ENCODE measurements at places on chromosomes 2 and 18. TPM values are rescaled to one million over a fixed set of nuclear protein-coding genes. Genes with fewer than 3 reads are reported as not detected.
A peak's percentile ranks its signal among the peaks of the same experiment; 100 is the strongest.

DNA sequence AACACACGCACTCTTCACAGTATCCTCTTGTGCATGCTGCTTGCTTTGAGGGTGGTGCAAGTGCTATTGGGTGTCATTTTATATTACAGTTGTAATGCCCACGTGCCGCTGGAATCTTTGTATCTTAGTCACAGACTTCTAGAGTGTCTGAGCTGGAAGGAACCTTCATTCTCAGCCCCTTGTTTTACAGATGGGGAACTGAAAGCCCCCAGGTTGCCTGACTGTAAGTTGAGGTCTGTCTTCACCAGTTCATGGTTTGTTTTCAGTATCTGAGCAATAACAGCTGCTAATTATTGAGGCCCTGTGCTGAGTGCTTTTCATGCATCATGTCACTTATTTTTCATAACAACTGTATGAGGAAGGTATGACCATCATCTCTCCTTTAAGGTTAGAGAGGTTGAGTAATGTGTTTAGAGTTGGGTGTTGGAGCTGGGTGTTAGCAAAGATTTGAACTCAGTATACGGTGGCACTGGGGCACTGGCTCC is 77.0 kb downstream of the PRKCE start:
- no peak overlapping the region for H3K4me3 ChIP-seq
- DNase-seq, result no peak
- H3K27me3 ChIP-seq, result peaks cover 38% of the 10 kb centered on the region
- no peak overlapping the region for H3K27ac ChIP-seq
- no peaks in the 10 kb centered on the region for H3K4me1 ChIP-seq

DNA sequence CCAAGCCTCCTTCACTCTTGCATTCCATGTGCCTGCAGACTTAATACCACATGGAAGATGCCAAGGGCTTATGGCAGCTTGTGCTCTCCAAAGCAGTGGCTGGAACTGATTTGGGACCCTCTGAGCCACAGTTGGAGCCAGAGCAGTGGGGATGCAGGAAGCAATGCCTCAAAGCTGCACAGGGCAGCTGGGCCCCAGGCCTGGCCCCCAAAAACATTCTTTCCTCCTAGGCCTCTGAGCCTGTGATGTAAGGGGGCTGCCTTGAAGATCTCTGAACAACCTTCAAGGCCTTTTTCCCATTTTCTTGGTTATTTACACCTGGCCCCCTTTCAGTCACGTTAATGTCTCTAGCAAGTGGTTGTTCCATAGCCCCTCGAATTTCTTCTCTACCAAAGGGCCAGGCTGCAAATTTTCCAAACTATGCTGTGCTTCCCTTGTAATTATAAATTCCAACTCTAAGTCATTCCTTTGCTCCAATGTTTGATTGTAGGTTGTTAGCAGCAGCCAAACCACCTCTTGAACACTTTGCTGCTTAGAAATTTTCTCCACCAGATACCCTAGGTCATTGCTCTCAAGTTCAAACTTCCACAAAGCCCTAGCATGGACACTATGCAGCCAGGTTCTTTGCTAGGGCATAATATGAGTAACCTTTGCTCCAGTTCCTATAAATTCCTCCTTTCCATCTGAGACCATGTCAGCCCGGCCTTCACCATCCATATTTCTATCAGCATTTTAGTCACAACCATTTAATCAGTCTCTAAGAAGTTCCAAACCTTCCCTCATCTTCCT is 245.0 kb upstream of the RBBP8 start:
- no peaks in the 10 kb centered on the region for H3K36me3 ChIP-seq
- H3K27ac ChIP-seq, result no peak overlapping the region
- H3K27me3 ChIP-seq, result no peaks in the 10 kb centered on the region
- no peaks in the 10 kb centered on the region for H3K4me1 ChIP-seq
- H3K4me3 ChIP-seq, result no peak overlapping the region

DNA sequence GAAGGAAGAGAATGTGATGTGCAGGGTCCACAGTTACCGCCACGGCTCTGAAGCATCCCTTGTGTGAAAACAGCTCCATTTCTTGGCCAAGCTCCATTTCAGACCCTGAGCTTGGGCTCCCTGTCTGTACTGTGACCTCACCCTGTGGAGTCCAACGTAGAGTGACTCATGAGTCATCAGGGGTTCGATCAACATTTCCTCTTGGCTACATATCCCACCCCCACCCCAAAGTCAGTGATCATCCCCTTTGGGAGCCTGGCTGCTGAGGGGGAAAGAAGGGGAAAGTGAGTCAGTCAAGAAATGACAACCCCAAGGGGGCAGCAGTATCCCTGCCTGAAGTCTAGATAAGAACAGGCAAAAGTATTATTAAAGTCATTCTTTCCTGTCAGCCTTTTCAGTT is 62.2 kb downstream of the PAPOLG start:
- H3K27me3 ChIP-seq, result no peaks in the 10 kb centered on the region
- no peaks in the 10 kb centered on the region for H3K4me1 ChIP-seq
- H3K36me3 ChIP-seq, result no peaks in the 10 kb centered on the region
- no peak for DNase-seq
- no peak overlapping the region for H3K27ac ChIP-seq

- no peaks in the 10 kb centered on the region for H3K36me3 ChIP-seq
- peak; percentile 29 for DNase-seq
- H3K27ac ChIP-seq, result no peak overlapping the region
- H3K4me3 ChIP-seq, result no peak overlapping the region
- peaks cover 8% of the 10 kb centered on the region for H3K27me3 ChIP-seq
Measured at GRCh38 chr2:233056961-233057605, 3.1 kb upstream of the INPP5D start.

DNA sequence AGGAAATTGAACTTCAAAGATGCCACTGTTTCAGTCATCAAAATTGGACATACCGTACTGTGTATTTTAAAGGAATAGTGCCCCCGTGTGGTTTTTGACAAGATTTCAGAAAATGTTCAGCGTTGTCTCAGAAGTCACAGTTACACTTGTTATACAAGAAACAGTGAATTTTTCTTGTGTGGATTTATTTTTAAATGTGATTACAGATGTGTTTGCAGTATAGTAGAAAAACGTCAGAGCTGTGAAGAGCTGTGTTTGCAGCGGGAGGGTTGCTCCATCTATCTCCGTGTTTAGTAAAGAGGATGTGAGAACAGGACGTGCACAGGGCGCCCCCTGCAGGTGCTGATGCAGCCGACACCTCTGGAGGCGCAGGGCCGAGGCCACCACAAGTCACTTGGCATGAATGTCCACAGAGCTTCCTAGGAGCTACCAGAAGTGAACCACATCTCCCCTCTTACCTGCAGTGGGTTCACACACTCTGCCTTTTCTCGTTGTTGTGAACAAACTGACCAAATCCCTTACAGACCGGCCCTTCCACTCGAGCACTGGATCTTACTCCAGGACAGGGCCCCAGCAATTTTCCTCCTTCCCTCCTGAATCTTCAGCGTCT is 73.1 kb downstream of the CACNB4 start:
- H3K27me3 ChIP-seq, result no peaks in the 10 kb centered on the region
- H3K27ac ChIP-seq, result no peak overlapping the region
- peak; percentile 95 for DNase-seq
- no peaks in the 10 kb centered on the region for H3K4me1 ChIP-seq
- H3K4me3 ChIP-seq, result peak overlapping the region; percentile 70

The RGPD4 gene
- total RNA-seq, result 0.07 TPM

The LAMA1 gene
- total RNA-seq, result 198 TPM

Measured in endodermal cell (in vitro differentiated cells).